ENCODE measurements at places on chromosomes 2 and 18.

- DNase-seq: no peak
Measured at GRCh38 chr2:230968921-230969658, 26.8 kb upstream of the SPATA3 start.

GRCh38 chr2:65130664-65131175 is 814 bp upstream of the RAB1A start:
- DNase-seq: no peak

DNA sequence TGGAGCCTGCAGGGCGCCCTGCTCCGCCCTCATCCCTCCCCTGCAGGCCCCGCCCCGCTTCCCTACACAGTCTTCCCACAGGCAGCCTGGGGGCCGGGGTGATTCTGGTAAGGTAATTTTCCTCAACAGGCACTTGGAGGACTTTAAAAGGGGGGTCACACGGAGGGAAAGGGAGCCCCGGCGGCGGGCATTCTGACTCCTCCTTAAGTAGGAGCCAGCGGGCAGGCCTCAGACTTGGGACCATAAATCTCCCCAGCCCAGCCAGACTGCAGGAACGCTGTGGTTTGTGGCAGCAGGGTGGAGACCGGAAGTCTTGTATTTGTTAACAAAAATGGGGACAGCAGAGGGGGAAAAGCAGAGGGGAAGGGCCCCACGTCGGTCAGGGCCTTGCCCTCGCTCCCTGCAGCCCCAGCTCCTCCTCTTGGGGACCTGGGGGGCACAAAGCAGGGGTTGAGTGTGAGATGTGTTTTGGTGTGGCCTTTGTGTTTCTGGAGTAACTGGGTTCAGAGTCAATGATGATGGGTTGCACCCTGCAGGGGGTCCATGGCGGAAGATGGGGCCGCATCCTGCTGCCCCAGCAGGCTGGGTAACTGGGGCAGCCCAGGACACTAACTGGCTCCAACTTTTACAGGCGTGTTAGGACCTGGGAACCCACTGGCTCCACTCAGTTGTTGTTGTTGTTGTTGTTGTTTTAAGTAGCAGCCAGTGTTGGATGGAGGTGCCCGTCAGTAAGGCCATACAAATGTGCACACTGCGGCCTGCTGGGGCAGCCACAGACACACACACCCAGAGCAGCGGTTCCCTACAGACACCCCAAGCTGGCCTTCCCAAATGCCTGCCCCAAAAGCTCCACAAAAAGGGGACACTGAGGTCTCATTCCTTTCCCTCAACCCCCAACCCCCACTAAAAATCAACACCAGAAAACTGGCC is 27.7 kb downstream of the SMAD7 start:
- peak; percentile 94 for DNase-seq

DNA sequence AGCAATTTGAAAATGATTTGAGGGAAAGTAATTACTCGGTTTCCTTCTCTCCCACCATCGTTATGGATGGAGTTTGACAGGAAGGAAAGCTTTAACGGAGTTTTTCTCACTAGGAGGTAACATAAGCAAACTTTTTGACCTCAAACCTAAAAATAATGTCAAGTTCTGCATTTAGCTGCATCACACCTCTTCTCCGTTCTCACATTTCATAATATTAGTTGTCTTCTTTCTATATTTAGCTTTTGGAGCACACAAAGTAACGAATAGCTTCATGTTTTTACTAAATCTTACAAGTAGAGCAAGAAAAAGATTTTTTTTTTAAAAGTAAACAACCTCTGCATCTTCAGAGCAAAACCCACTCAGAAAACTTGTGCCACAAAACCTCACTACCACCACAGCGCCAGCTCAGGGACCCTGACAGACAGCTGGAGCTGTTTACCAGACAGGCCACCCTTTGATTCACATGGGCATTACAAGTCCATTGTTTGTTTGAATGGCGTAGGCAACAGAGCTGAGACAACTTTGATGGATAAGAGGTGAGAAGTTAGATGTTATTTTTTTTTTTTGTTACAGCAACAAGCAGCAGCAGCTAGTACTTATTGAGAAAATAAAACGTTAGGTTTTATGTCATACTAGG is 21.9 kb upstream of the ICOS start:
- no peak for DNase-seq

- DNase-seq: no peak
Measured at GRCh38 chr2:134581877-134582546, 136.8 kb downstream of the TMEM163 start.

DNA sequence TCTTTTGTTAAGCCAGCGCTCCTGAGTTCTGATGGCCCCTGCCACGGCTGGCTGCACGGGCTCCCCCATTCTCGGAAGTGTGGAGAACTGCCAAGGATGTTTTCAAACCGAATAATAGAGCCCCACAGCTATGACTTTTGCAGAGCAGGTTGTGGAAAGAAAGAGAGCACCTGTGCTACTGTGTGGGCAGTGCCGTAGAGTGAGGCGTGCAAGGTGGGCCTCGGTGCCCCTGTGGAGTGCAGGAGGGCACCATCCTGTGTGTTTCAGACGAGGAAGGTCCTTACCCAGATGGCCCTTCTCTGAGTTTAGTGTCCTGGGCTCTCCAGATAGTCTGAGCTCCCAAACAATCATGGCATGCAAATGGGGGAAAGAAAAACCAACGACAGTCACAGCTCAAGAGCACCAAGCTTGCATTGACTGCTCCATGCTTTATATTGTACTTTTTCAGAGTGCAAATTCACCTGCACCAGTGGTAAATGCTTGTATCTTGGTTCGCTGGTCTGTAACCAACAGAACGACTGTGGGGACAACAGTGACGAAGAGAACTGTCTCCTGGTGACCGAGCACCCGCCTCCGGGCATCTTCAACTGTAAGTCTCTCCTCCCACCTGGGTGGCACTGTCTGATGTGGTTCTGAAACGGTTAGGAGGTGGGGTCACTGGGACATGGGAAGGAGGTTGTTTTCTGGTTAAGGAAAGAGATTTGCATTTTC is 219.4 kb downstream of the LDLRAD4 start:
- DNase-seq: no peak

GRCh38 chr2:59000796-59001195 is 759.7 kb upstream of the FANCL start:
- no peak for DNase-seq

GRCh38 chr2:214696681-214697080 is 112.8 kb downstream of the BARD1 start:
- no peak for DNase-seq

DNA sequence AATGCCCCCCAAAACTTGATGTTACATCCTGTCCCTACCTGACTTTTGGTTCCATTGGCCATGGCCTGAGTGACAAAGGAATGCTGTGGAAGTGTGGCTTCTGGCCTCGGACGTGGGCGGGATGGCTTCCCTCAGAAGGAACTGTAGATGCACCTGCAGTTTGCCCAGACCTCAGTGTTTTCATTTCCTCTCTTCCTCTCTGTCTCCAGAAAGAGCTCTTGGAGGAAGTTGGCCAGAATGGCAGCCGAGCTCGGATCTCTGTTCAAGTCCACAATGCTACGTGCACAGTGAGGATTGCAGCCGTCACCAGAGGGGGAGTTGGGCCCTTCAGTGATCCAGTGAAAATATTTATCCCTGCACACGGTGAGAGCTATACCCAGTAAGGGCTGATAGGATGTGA is 61.0 kb upstream of the TMEM87B start:
- no peak for DNase-seq

DNA sequence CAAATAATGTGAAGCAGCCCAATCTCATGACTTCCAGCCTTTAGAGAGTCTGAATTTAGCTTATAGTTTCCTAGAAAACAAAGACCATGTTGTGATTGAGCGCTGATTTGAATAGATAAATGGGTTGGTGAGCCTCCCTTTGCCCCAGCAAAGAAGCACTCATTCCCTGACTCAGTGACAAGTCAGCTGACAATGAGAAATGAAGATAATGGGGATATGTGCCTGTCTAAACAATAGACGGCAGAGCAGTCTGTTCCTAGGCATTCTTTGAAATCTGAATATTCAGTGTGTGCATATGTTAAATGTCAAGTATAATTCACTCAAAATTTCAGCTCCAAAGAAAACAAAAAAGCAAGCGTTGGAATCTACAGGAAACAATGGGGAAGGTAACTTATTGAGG is 34.8 kb upstream of the LINC00305 start:
- DNase-seq: no peak

DNA sequence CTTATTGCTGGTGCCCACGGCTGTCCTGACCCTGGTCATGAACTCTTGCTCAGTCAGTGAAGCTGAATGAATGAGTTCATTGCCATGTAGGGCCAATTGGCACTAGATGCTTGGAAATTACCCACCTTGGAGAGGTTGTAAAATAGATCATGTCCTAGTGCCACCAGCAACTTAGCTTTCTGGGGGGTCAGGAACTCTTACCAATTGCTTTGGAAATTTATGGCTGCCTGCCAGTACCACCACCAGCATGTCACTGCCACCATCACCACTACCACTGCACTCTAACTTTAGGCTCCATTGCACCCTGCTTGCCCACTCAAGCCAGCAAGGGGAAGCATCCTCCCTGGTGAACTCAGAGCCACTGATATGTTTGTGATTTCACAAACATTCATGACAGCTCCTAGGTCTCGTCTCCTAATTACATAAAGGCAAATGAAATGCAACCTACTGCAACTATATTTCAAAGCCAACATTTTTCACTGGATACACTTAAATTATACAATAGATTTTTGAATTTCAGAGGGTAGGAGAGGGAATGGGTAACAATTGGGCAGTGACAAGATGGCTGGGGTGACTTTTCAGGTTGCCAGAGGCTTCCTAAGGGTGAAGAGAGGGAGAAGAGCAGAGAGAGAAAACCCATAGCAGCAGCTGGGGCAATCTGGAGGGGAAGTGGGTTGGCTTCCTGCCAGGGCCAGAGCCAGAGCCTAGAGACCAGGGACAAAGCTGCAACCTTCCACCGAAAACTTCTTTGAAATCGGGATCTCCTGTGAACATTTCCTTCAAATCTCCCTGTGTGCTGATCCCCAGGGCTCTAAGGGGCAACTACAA is 3.5 kb upstream of the EMILIN1 start:
- DNase-seq: no peak

GRCh38 chr18:14997357-14997756 is 249.4 kb downstream of the ANKRD30B start:
- DNase-seq: no peak

DNA sequence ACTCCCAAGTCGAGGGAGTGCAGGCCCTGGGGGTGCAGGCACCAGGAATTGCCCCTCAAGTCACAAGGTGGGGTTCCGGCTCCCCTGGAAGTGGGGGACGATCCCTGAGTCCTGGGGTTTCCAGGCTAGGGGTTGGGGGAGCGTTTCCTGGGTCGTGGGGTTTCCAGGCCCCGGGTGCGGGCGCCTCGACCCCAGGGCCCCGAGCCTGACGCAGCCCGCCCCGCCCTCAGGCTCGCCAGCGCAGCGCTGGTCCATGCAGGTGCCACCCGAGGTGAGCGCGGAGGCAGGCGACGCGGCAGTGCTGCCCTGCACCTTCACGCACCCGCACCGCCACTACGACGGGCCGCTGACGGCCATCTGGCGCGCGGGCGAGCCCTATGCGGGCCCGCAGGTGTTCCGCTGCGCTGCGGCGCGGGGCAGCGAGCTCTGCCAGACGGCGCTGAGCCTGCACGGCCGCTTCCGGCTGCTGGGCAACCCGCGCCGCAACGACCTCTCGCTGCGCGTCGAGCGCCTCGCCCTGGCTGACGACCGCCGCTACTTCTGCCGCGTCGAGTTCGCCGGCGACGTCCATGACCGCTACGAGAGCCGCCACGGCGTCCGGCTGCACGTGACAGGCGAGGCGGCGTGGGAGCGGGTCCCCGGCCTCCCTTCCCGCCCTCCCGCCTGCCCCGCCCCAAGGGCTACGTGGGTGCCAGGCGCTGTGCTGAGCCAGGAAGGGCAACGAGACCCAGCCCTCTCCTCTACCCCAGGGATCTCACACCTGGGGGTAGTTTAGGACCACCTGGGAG is 12.0 kb downstream of the SIGLEC15 start:
- no peak for DNase-seq

DNA sequence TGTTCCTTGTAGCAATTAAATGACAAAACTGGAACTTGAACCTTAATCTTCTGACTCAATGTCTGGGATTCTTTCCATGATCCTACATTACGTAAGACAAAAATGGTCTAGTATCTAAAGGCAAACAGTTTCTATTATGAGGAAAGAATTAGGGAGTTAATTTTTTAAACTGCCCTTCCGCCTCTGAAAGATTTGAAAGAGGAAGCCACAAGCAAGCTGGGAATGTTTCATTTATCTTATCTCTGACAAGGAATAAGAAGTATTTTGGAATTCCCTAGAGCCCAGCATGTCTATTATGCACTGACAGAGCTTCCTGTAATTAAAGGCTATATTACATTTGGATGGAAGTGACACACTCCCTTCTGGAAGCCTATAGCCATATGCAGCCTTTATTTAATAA is 558.8 kb upstream of the CDH2 start:
- DNase-seq: peak; percentile 10

DNA sequence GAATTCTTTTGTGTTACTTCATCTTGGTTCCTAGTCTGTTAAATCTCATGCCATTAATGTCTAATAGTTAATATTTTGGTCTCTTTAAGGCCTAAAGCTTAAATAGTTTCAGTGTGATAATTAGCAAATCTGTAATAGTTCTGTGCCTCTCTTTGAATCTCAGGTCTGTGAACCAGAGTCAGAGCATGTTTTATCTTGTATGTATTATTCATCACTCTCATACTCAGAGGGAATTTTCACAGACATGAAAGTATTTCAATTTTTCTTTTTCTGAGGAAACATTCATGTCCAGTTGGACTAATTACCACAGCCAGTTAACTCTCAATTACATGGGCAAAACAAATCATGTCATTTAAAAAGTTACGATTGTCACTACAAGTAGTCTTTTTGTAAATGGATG is 931.9 kb upstream of the SLC39A10 start:
- no peak for DNase-seq

GRCh38 chr2:75865083-75865482 is 154.4 kb upstream of the GCFC2 start:
- DNase-seq: no peak

DNA sequence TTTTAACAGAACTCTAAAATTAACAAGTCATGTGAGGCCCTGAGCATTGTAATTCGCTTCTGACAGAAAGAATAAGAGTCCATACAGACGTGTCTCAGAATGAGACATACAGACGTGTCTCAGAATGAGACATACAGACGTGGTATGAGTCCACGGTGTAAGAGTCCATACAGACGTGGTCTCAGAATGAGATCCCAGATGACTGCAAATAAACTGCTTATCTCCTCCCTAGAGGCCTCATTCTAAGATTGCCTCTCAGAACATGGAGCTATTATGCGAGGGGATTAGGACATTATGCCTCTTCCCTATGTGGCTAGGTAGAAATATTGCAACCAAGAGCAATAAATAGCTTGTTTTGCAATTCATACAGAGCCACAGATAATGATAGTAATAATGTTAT is 63.9 kb downstream of the NEB start:
- DNase-seq: no peak

DNA sequence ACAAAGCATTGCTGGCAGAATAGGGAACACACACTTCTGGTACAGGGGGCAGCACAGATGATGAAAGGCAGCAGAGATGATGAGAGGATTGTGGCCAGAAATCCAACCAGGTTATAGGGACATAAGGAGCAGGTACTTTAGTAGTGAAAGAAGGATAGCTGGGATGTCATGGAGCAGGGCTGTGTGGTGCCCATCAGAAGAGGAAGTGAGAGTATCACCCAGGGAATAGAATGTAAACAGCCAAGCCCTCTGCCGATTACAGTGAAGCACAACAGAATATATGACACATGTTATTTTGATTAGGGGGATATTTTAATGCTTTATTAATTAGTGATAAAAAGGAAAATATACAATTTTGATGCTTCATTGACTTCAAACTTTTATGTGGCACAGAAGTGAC is 883.4 kb upstream of the CDH2 start:
- no peak for DNase-seq

- no peak for DNase-seq
Measured at GRCh38 chr2:173230181-173230580, 124.5 kb upstream of the CDCA7 start.

- DNase-seq: no peak
Measured at GRCh38 chr2:205796805-205797313, 114.6 kb downstream of the NRP2 start.
